ENCODE measurements at places on chromosomes 4 and X.
A peak's percentile ranks its signal among the peaks of the same experiment; 100 is the strongest.

GRCh38 chr4:110626532-110627153, 3.8 kb upstream of the PITX2 start:
- no peak for DNase-seq

DNA sequence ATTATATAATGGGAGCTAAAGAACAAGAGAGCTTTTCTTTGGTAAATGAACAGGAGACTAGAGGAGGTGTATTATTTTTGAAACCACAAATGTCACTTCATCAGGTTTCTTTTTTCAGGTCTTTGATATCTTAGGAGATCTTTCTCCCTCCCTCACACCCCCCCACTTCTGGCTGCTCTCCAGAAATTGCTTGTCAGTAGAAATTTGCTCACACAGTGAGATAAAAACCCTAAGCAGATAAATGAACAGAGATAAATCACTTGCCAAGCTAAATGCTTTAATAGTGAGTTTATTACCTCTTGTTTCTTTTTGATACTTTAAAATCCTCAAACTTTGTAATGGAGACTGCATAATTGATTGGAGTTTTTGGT, 421.2 kb upstream of the TENM3 start:
- DNase-seq, result no peak

DNA sequence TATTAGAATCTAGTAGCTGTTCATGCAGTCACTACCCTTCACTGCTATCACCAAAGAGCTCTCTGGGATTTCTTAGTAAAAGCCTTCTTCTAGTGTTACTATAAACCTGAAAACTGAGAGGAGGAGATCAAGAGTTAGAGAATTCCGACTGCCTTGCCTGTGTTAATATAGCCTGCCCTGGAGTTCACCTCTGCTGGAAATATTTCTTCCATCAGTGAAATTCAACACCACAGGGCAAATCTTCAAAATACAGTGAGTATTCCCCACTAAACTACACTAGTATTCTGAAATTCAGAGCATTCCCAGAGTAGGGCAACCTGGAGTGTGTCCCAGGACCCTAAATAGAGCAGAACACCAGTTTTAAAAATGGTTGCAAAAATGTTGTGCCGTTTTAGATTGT, 301.1 kb downstream of the ARHGAP24 start:
- DNase-seq, result no peak

DNA sequence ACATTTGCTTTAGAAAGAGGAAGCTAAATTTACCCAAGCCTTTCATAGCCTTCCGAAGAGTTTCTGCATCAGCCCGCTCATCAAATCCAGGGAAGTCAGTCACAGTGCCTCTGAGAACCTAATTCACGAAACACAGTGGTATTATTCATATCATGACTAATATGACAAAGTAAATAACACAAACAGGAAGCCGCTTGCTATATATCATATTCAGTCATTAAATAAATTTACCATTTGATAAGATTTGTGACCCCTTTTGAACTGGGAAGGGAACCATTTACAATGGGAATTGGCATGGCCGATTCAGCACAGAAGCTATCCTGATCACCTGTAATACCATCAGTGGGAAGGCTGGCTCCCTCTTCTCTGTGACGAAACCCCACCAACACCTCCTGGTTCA, 10.5 kb downstream of the ANXA5 start:
- DNase-seq, result no peak

DNA sequence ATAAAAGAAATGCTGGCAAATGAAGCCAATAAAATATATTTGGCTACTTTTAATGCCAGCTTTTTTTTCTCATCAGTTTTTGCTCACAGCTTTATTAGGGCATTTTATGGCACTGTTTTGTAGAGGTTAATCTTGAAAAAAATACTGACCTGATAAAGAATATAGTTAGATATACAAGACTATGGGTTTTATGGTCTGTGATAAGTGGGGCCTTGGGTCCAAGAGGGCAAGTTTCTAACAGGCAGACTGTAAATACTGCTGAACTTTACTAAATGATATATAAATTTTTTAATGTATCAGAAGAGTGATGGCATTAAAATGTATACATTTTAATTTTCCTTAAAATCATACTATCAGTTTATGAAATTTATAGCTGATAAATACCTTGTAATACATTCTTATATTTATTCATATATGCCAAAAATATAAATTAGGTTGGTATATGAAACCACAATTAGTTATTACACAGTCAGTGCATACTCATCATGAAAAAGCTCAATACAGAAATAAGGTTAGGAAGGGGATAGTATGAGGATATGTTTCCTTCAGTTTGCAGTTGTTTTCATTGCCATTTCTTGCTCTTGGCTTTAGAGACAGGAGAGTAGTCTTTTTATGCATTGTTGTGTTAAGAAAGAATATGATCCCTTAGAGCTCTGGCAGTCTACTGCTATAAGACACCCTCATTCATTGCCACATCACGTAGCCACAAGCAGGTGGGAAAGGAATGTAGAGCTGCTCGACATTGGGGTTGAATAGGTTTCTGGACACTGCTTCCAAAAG, 146.6 kb downstream of the TLL1 start:
- DNase-seq, result no peak

DNA sequence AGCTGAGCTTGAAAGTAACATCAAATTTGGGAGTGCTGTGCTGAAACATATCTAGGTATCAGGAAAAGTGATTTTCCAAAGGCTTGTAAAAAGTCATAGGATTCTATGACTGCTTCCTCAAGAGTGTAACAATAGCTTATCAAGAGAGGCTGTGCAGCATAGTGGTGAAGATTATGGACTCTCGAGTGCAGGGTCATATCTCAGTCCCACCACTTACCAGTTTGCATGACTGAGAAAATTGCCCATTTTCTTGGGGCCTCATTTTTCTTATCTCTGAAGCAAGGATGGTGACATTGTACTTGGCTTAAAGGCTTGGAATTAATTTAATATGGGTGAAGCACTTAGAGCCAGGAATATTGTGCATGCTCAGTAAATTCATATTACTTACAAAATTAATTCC, 57.2 kb downstream of the AFF1 start:
- DNase-seq, result no peak

GRCh38 chrX:107630031-107630689, 1.9 kb downstream of the PRPS1 start:
- DNase-seq, result no peak

DNA sequence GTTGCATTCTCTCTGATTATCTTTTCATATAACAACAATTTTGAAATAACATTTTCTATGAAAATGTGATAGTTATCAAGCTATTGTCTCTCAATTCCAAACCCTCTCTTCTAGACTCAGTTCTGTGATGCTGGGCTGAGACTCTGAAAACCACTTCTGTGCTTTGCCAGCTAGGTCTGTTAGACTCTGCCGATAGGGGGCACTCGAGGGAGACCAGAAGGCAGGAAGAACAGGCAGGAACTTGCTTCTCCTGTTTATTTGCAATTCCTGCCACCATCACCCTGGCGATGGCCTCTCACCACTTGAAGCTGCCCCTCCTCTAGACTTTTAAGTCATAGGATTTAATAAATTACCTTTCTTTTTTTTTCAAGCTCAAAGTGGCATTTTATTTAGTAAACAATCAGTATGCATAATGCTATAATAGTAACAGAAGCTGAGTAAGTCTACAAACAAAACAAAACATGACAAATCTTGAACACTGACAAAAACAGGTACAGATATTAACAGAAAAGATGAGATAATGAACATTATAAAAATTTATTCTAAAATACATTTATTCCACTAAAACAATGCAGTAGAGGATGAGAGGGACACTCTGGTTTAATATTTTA, 49.7 kb downstream of the RASL11B start:
- DNase-seq, result peak; percentile 57

DNA sequence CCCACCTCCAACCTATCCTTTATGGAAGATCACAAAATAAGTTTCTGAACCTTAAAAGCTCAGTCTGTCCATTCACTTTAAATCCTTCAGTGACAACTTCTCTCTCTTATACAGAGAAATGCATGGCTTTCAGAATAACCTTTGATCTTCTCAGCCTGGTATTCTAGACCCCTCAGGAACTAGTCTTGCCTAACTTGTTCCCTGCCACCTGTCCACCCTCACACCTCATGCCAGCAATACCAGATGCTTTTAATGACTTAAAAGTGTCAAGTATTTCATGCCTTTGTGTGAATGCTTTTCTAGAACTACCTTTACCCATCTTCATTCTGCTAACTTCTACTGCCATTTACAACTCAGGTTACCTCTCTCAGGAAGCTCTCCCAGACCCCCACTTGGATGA, 7.4 kb downstream of the EXOC1L start:
- no peak for DNase-seq

- DNase-seq, result no peak
Observed at GRCh38 chr4:149884046-149884445, 68.4 kb upstream of the IQCM start.

- DNase-seq, result no peak
Observed at GRCh38 chrX:16628946-16629595, 20.9 kb upstream of the S100G start.

GRCh38 chrX:123088331-123088730, 95.7 kb upstream of the GRIA3 start:
- DNase-seq, result no peak

- DNase-seq, result no peak
Observed at GRCh38 chr4:186074189-186074588, 5.2 kb downstream of the TLR3 start.

- no peak for DNase-seq
Observed at GRCh38 chrX:9279234-9279544, 185.7 kb upstream of the TBL1X start.

DNA sequence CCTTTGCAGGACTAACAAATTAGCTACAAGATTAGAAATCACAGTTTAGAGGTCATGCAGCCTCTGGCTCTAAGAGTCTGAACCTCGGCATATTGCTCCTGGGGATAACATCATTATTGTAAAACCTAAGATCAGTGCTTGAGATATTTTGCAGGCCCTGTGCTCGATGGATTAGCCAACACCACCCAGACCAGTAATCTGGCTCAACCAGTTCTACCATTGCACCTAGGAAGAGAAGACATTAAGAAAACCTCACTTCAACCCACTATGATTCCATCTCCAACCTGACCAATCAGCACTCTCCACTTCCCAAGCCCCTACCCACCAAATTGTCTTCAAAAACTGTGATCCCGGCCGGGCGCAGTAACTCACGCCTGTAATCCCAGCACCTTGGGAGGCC, 43.6 kb downstream of the WFS1 start:
- DNase-seq, result no peak

GRCh38 chr4:107825072-107825824, 516 bp downstream of the SGMS2 start:
- no peak for DNase-seq

DNA sequence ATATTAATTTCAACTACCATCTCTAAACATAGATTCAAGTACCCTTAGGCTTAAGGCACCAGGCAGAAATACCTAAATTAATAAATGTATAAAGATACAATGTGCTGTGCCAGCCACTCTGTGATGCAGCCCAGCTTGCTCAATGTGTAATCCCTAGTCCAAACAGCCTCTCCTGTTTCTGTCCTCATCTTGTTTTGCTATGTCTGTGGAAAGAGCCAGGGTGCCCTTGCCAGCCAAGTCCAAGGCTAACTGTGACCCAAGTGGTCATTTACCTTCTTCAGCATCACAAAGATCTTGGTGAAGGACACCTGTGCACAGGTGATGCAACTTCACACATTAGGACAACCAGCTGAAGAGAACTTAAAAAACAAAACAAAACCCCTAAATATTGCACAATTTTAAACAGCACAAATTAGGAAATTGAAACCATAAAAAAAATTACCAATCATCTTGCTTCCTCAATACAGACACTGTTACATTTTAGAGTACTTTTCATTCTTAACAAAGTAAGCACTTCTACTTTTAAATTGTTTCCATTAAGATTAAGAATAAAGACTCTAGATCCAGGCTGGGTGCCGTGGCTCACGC, 89.6 kb downstream of the C4orf51 start:
- no peak for DNase-seq

DNA sequence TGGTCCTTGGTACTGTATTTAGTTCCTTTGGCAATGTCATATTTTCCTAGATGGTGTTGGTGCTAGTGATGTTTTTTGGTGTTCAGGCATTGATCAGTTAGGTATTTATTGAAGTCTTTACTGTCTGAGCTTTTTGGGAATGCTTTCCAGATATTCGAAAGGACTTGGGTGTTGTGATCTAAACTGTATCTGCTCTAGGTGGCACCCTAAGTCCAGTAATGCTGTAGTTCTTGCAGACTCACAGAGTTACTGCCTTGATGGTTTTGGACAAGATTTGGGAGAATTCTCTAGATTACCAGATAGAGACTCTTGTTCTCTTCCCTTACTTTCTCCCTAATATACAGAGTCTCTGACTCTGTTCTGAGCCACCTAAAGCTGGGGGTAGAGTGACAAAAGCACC, 513.6 kb upstream of the PITX2 start:
- no peak for DNase-seq

GRCh38 chr4:182975806-182976205, 58.6 kb upstream of the DCTD start:
- peak; percentile 32 for DNase-seq

DNA sequence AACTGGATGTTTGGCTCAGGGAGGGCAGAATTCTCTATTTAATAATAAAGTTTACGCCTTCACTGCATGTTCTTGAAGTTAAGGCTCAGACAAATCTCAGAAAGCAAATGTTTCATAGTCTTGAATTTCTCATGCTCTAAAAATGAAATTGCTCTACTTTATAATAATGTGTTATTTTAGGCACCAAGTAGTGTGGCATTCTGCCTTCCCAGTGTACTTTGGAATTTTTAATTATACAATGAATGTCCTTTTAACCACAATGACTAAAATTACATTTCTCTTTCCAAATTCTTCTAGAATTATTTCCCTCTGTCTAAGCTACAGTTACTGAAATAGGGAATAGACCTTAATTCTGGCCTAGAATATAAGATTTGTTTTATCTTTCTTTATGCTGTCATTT, 97.9 kb upstream of the PDE5A start:
- DNase-seq, result no peak

GRCh38 chr4:60657807-60658206, 542.3 kb upstream of the ADGRL3 start:
- no peak for DNase-seq

GRCh38 chr4:31370866-31371465, 650.8 kb downstream of the PCDH7 start:
- peak; percentile 10 for DNase-seq

DNA sequence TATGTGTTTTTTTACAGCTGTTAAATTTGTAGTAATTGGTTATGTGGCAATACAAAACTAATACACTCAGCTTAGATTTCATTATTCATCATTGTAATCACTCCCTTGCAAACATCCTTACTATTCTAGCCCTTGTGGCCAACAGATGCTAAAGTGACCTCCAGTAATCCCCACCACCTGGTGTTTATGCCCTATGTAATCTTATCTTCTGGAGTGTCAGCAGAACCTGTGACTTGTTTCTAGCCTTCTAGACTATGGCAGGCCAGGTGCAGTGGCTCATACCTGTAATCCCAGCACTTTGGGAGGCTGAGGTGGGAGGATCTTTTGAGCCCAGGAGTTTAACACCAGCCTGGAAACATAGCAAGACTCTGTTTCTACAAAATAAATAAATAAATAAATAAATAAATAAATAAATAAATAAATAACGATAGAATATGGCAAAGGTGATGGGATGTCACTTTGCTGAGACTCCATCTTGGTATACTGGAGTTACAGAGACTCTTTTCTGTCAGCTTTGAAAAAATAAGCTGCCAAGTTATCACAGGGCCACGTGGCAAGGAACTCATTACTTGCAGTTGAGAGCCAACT, 12.3 kb upstream of the TSR2 start:
- DNase-seq, result no peak
